GM23338 (cell line): ENCODE measurements at places on chromosomes 6 and 20. TPM values are rescaled to one million over a fixed set of nuclear protein-coding genes. Genes with fewer than 3 reads are reported as not detected.

DNA sequence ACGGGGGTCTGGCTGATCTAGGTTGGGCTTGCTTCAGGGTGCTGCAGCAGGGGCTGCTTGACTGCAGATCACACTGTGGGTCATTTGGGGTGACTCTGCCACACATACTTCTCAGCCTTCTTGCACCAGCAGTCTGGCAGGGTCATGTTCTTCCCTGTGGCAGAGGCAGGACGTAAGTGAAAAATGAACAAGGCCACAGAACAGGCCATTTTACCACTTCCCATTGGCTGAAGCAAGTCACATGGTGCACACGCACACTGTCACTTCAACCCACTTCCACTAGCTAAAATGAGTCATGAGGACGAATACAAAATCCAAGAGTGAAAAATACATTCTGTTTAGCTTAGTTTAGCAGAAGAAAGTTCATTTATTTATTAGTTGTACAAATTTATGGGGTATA, 168.6 kb upstream of the GGTLC1 start:
- no peak for DNase-seq

- no peak for DNase-seq
Measured at GRCh38 chr20:9789131-9789530, 49.7 kb downstream of the PAK5 start.

DNA sequence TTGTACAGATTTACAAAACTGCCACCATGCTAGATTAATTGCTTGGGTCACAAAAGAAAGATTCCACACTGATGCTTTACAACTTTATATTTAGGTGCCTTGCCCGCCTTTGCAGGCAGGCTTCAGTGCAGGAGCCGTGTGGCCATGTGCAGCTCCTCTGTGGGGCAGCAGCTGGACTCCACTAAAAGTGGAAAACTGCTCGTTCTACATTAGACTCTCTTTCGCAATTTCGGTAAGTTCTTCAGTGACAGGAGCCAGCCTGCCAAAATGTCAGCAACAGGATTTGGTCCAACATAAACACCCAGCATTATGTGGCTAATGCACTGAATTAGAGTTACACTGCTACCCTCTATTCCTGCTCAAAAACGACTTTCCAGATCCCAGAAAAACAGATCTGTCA, 174.4 kb upstream of the KCNK16 start:
- DNase-seq: no peak

DNA sequence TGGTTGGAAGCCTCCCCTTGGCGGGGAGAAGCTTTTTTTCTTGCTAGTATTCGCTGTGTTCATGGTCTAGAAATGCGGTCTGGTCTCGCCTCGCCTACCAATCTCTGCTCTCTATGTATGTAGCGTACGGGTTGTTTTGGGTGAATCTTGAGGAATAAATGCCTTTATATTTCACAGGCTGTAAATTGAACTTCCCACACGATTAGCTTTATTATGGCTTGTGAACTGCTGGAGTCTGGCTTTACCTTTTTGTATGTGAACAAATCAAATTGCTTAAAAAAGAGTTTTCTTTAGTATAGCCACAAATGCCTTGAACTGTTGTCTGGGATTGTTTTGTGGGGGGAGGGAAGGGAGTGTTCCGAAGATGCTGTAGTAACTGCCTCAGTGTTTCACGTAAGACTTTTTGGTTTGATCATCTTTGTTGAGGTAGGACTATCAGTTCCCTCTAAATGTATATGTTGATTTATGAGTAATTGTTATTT, 2.2 kb downstream of the INSM1 start:
- DNase-seq: no peak

Gene CDH4
- 1.2 TPM in 2 replicates for polyA plus RNA-seq

Gene RAB44
- not detected in 2 replicates for polyA plus RNA-seq

GRCh38 chr6:113317442-113317841, 539.7 kb upstream of the MARCKS start:
- no peak for DNase-seq

Gene TMEM200A
- polyA plus RNA-seq: 6.7 and 7.1 TPM in 2 replicates

- DNase-seq: no peak
Measured at GRCh38 chr6:149942461-149942829, 631 bp downstream of the ULBP2 start.

GRCh38 chr20:63835021-63835858, 4.2 kb upstream of the ZBTB46 start:
- DNase-seq: peak; percentile 98

DNA sequence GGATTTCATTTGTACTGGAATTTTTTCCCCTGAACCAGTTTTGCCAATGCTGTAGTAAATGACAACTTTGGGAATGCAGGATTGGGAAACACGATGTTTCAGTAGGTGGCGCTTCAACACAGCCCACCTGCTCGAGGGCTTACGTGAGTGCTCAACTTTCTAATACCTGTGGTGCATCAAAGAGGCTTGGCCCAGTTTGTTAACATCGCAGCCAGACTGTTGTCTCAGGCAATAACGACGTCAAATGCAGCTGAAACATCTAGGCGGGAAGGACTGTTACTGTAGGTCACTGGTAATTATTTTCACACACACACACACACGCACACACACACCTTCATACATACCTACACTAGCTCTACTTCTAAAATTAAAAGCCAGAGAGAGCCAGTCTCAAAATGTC, 815.5 kb upstream of the SLC35B3 start:
- DNase-seq: peak; percentile 87

Gene MCHR2
- not detected in 2 replicates for polyA plus RNA-seq

Gene ID4
- polyA plus RNA-seq: 3.7 and 7.5 TPM in 2 replicates

GRCh38 chr6:76886900-76887299, 576.4 kb downstream of the HTR1B start:
- DNase-seq: no peak

GRCh38 chr6:305371-306206, 13.3 kb downstream of the DUSP22 start:
- DNase-seq: no peak

Gene TBXT
- 0.23 and 0.42 TPM in 2 replicates for polyA plus RNA-seq

- no peak for DNase-seq
Measured at GRCh38 chr6:50288241-50288640, 238.5 kb upstream of the DEFB112 start.

DNA sequence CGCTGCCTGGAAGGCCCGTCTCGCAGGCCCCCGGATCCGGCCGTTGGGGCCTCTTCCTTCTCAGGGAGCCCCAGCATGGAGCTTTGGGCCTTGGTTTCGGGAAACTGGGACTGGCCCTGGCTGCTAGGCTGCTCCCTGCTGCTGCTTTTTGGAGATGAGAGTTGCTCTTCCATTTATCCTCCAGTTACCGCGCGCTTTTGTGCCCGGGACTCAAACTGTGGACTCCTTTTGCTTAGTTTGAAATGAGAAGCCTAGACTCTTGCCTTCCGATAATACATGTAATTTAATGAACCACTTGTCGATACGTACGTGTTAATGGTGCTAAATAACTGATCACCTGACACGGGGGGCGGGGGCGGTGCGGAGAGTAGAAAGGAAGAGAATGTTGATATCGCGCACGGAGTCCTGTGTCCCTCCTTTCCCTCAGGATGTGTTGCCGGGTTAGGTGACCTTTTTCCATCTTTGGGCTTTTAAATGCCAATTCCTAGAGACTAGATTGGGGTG, 968 bp downstream of the PHF3 start:
- DNase-seq: peak; percentile 75

Gene SLC2A10
- 4.3 and 4.9 TPM in 2 replicates for polyA plus RNA-seq

Gene IL17F
- polyA plus RNA-seq: 0.35 TPM in 1 of 2 replicates, not detected in the other

Gene SAMD3
- polyA plus RNA-seq: 3.2 and 3.8 TPM in 2 replicates

- peak; percentile 71 for DNase-seq
Measured at GRCh38 chr6:70706491-70707123, 38.9 kb downstream of the SMAP1 start.

Gene OR5V1
- polyA plus RNA-seq: not detected in 2 replicates

DNA sequence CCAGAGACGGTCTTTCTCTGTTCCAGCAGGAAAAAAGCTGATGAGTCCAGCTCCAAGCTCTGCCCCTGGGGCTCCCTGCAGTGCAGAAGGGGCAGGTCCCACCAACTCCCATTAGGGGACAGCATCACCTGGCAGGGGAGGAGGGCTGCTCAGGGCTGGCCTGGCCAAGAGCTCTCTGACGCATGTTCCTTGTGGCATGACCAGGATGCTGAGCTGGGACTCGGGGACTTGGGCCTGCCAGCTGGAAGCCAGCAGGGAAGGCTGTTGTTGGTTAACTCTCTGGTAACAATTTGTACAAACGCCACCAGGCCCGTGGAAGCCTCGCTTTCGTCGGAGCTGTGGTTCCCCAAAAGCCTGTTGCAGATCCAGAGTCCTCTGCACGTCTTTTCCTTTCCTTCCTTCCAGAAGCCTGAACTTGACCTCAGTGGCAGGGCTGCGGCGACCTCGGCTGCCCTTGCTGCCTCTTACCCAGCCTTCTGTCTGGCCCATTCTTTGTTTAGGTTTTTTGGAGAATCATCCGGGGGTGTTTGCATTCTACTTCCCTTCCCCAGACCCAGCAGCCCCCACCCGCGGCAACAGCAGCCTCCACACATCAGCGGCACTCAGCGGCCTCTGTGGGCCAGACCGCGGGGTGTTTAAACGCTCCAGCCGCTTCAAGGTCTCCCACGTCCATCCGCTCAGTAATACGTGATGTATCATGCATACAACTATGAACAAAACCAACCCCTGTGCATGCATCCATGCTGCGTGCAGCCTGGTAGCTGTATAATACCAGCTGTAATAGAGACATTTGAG, 63.3 kb downstream of the GNAS-AS1 start:
- DNase-seq: no peak

GRCh38 chr20:36808317-36809257, 35.0 kb upstream of the DSN1 start:
- peak; percentile 84 for DNase-seq

Gene GPX5
- 0.14 TPM in 1 of 2 replicates, not detected in the other for polyA plus RNA-seq

- no peak for DNase-seq
Measured at GRCh38 chr20:63343460-63344445, 17.4 kb downstream of the CHRNA4 start.

GRCh38 chr20:3728354-3728753, 4.1 kb upstream of the HSPA12B start:
- DNase-seq: no peak

Gene ACAT2
- polyA plus RNA-seq: 136 and 151 TPM in 2 replicates

GRCh38 chr20:52481443-52481842, 289.9 kb upstream of the ZFP64 start:
- no peak for DNase-seq

Gene ISM1
- polyA plus RNA-seq: 0.15 and 0.73 TPM in 2 replicates

DNA sequence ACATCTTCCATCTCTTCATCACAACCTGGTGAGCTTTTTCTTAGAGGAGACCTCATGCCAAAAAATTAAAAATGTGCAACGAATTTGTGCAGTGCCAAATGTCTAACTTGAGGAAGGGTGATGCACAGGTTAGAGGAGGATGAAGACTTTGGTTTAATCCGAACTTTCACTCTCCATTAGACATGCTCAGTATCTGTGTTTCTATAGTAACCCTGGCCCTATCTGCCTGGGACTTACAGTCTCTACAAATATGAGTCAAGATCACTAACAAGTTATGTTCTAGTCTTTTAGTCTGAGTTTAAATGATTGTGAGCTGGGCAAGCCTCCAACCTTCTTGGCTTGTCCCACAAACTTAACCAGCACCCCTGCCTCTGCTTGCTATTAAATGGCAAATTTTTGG, 377.0 kb downstream of the BMP2 start:
- no peak for DNase-seq

DNA sequence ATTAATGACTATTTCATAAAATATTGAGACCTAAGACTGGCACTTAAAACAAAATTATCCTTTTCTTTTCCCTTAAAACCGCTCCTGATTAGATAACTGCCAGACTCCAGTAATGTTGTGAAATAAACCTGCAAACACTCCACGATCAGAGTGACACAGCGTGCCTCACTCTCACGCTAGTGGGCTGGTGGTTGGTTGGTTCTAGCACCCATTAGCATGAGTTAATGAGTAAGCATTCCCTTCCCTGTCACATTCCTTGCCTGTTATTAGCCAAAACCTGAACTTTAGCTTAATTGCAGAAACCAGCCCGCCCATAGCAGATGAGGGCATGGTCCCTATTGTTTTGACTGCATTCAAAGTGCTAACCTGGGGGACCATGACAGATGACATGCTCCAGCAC, 193.4 kb downstream of the CD83 start:
- DNase-seq: no peak

DNA sequence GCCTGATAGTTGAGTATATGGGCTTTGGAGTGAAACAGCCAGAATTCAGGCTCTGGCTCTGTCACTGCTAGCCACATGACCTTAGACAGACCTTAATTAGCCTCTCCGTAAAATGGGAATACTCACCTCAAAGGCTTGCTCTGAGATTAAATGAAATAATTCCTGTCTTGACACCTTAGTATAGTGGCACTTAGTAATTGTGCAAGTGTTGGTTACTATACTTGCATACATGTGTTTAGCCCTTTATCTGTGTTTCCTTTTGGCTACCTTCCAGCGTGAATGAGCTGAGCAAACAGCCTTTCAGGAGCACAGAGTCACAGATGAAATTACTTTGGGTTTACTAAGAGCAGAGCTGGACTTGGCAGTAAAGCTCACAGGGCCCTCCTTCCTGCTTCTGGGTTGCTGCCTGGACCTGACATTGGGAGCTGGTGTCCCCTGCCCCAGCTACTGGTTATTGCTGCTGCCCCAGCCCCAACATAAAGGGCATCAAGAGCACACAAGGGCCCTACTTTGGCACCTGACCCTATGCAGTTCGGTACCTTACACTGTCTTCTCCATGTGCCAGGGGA, 32.8 kb downstream of the CD164 start:
- no peak for DNase-seq

Gene BACH2
- polyA plus RNA-seq: 1.3 and 1.6 TPM in 2 replicates

- no peak for DNase-seq
Measured at GRCh38 chr6:39063526-39063925, 14.9 kb downstream of the GLP1R start.

Gene CHRNA4
- 2.1 and 2.7 TPM in 2 replicates for polyA plus RNA-seq

Gene EDN1
- polyA plus RNA-seq: 1.1 and 1.2 TPM in 2 replicates

Gene KIAA0408
- 6.5 and 9.1 TPM in 2 replicates for polyA plus RNA-seq

Gene SAMHD1
- polyA plus RNA-seq: 19.5 and 21.9 TPM in 2 replicates

DNA sequence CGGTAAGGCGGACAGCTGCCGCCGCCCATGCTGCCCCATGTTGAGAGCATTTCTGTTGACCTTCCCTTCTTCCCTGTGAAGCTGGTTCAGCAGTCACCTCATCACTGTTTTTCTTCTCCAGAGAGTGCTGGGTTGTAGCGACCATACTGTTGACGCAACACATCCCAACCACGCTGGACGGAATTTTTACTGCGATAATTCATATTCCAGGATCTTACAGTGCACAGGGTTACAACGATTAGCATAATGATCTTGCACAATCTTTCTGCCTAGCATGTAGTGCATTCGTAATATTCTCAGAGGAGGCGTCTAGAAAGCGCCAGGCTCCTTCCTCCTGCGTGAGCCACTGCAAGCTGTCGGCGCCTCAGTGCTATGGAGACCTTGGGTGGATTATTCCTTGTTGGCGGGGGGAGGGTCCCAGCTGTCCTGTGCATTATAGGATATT, 137.0 kb downstream of the MTHFD1L start:
- no peak for DNase-seq

DNA sequence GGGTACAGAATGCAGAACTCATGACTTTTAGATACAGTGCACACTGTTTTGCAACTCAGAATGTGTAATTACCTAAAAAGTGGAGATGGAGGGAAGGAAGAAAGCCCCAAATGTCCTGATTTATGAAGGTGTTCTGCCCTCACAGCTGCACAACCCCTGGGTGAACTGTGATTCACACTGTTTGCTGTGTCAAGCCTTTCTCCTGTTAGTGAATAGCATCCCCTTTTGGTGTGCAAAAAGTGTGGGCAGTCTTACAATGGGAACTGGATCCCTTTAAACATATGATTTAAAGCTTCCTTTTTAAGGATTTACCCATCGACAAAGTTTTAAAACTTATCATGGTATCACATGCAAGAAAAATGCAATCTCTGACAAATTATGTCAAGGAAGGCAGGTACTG, 633.4 kb upstream of the EPHA7 start:
- peak; percentile 34 for DNase-seq

Gene NKX2-2
- not detected in 2 replicates for polyA plus RNA-seq

GRCh38 chr6:129992881-129993280, 25.5 kb upstream of the L3MBTL3 start:
- DNase-seq: no peak

Gene CASS4
- polyA plus RNA-seq: not detected in 2 replicates

Gene TPD52L1
- 18.5 and 24.0 TPM in 2 replicates for polyA plus RNA-seq
